ENCODE measurements at places on chromosomes 7 and 10.
A peak's percentile ranks its signal among the peaks of the same experiment; 100 is the strongest.

DNA sequence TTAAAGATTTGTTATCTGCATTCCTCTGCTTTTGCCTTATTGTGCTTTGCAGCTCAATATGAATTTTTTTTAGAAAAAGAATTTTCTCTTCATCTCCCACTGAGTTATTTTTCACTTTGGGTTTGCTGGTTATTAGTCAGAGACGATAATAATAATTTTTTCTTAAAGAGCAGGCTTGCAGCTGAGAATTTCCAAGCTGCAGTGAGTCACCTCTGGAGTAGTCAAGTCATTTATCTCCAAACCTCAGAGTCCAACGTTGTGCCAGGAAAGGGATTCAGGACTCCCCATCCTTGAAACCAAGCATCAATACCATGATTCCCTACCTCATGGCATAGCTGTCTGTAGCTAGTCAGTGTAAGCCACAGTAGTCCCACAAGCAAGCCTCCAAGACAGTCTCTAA is 15.2 kb upstream of the EGR2 start:
- H3K4me1 ChIP-seq = peaks cover 4% of the 10 kb centered on the region
- no peak overlapping the region for H3K4me3 ChIP-seq
- peaks cover 3% of the 10 kb centered on the region for H3K27me3 ChIP-seq
- DNase-seq = no peak
- no peak overlapping the region for H3K27ac ChIP-seq

GRCh38 chr7:40525764-40526163 is 391.0 kb downstream of the SUGCT start:
- no peaks in the 10 kb centered on the region for H3K4me1 ChIP-seq
- H3K27ac ChIP-seq = no peak overlapping the region
- DNase-seq = no peak
- H3K36me3 ChIP-seq = no peaks in the 10 kb centered on the region

DNA sequence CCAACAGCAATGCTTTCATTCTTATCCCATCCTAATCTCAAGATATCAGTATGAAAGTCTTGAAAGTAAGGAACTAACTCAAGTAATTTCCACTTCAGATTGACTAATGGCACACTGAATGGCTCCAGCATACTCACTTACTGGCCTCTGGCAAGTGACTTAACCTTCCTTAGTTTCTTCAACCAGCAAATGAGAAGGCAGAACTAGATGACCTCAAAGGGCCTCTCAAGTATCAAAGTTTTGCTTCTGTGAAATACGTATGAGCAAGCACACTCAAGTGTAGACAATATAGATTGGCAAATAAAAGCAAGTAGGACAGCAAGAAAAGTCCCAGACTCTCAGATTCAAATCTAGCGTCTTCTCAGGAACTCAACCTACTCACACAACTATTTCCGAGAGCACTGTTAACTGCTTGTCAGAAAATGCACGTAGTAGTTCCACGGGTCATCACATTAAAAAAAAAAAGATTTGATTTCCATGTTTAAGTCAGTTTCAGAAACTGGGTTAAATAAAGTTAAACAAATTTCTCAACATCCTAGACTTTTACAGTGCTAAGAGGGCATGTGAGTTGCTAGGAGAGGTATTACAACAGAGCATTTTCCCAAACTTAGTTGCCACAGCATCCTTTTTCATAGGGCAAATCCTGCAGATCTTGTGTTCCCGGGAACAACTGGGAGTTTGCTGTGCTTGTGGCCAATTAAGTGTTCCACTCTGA is 276.9 kb upstream of the KLF14 start:
- H3K4me3 ChIP-seq = peak overlapping the region; percentile 41
- H3K4me1 ChIP-seq = peaks cover 91% of the 10 kb centered on the region
- peaks cover 22% of the 10 kb centered on the region for H3K36me3 ChIP-seq
- DNase-seq = no peak

- H3K4me3 ChIP-seq = no peak overlapping the region
- no peak overlapping the region for H3K27ac ChIP-seq
- H3K27me3 ChIP-seq = no peaks in the 10 kb centered on the region
- H3K36me3 ChIP-seq = peaks cover 13% of the 10 kb centered on the region
Observed at GRCh38 chr7:133517766-133518165, 264.9 kb downstream of the EXOC4 start.

DNA sequence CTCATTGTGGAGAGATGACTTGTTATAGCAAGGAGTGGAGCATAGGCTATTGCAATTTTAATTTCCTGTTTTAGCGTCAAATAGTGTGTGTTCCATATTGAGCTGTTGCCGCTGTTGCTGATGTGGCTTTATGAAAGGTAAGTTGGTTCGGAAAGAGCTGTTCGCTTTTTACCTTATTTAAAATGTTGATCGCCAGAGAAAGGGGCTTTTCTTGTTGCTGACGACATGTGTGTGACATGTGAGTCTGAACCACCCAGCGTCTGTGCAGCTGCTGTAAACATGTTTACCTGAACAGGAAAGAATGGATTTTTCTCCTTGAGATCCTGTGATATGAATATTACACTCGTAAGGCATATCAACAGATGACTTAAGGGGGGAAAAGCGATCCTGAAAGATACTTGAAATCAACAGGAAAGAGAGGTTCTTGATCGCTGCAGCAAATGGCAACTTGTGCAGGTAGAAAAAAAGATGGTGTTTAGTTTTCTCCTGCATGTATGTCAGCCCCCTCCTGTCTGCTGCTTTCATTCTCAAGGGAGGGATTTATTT is 2.5 kb downstream of the ZEB1 start:
- DNase-seq = no peak
- H3K4me3 ChIP-seq = peak overlapping the region; percentile 92

DNA sequence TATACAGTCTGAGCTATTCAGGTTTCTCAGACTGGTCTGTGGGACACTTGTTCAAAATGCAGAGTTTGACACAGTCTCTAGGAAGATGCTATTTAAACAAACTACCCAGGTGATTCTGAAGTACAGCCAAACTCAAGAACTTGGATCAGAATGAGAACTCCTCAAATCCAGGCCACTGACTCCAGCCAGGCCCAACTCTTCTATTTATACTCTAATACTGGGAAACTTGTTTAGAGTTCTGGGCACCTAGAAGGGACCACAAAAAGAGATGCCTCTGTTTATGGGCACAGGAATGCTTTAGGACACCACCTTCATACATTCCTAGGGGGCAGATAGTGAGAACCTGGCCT is 40.1 kb upstream of the ADD3 start:
- peaks cover 5% of the 10 kb centered on the region for H3K27me3 ChIP-seq
- H3K4me3 ChIP-seq = no peak overlapping the region
- no peak for DNase-seq
- no peaks in the 10 kb centered on the region for H3K4me1 ChIP-seq
- H3K36me3 ChIP-seq = no peaks in the 10 kb centered on the region

DNA sequence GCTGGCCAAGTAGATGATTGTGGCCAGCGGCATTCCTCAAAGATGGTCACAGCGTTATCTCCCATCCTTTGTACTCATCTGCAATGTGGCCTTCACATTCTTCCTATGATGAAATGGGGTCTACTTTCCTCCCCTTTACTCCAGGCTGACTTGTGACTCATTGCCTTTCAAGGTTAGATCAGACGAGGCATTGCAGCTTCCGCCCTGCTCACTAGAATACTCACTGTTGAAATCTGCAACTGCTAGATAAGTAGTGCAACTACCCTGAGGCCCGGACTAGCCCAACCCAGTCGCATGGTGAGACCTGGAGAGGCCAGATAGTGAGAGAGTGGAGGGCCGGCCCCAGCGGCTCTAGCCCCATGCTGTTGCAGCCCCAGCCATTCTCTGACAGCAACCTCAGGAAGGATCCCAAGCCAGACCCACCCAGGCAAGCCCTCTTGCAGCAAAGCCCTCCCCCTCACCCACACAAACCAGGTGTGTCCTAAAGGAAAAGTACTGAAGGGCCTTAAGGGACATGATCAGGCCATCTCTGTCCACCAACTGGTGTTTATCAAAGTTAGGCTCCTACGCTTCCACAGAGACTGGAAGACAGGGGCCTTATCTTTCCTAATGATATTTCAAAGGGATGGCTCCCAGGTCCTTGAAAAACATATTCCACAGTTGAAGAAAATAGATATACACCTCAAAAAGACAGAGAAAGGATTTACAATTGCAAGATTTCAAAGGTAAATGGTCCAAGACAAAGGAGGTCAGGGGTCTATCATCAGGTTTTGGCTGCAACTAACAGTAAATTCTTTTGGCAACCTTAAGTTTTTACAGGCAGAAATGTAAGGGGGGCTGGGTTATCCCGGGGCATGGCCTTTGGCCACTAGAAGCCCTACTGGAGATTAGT is 107.2 kb upstream of the TRIM24 start:
- no peaks in the 10 kb centered on the region for H3K36me3 ChIP-seq
- no peak overlapping the region for H3K4me3 ChIP-seq
- H3K27me3 ChIP-seq = no peaks in the 10 kb centered on the region
- no peaks in the 10 kb centered on the region for H3K4me1 ChIP-seq
- DNase-seq = no peak

GRCh38 chr10:100886521-100886920 is 26.2 kb upstream of the SLF2 start:
- no peak overlapping the region for H3K27ac ChIP-seq
- peaks cover 36% of the 10 kb centered on the region for H3K27me3 ChIP-seq
- H3K4me3 ChIP-seq = no peak overlapping the region
- H3K36me3 ChIP-seq = no peaks in the 10 kb centered on the region

GRCh38 chr10:124204726-124205125 is 111.3 kb upstream of the CHST15 start:
- H3K4me3 ChIP-seq = no peak overlapping the region
- H3K36me3 ChIP-seq = no peaks in the 10 kb centered on the region
- no peaks in the 10 kb centered on the region for H3K27me3 ChIP-seq

All from activated B cell treated with CpG ODN at 0.5 μM for 24 hours (primary cell).